Type B pancreatic cell (in vitro differentiated cells): ENCODE measurements at places on chromosomes 16 and 17. TPM values are rescaled to one million over a fixed set of nuclear protein-coding genes. Genes with fewer than 3 reads are reported as not detected.

GRCh38 chr17:78359321-78359996 is 418 bp downstream of the SOCS3 start:
- no peaks in the 10 kb centered on the region for H3K27me3 ChIP-seq
- peak overlapping the region; percentile 64 for H3K27ac ChIP-seq
- DNase-seq: no peak
- H3K36me3 ChIP-seq: peaks cover 4% of the 10 kb centered on the region

DNA sequence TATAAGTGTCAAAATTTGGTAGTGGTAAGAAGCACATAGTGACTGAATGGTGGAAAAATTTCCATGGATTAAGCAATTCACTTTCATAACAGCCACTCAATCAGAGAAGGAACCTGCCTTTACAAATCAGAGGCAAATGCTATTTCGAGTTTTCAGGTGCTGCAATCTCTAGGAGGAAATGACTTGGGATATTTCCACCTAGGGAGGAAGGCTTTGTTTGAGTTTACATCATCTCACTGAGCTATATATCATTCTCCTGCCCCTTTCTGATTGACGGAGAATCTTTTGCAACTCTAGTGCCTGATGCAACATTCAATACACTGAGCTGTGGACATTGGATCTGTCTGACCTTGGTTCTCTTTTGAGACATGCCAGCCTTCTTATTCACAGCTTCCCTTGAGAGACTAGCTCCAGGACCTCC is 26.3 kb downstream of the MARCHF10 start:
- no peak overlapping the region for H3K4me3 ChIP-seq
- no peaks in the 10 kb centered on the region for H3K36me3 ChIP-seq
- H3K27ac ChIP-seq: no peak overlapping the region
- peaks cover 11% of the 10 kb centered on the region for H3K27me3 ChIP-seq
- peaks cover 16% of the 10 kb centered on the region for H3K4me1 ChIP-seq

LHX1 gene
- total RNA-seq: 1.7 and 2.7 TPM in 2 replicates

GRCh38 chr16:66344533-66345145 is 21.9 kb upstream of the CDH5 start:
- no peak for DNase-seq
- H3K4me3 ChIP-seq: no peak overlapping the region
- H3K27me3 ChIP-seq: peaks cover 4% of the 10 kb centered on the region
- H3K36me3 ChIP-seq: no peaks in the 10 kb centered on the region
- H3K27ac ChIP-seq: no peak overlapping the region
- no peaks in the 10 kb centered on the region for H3K4me1 ChIP-seq

GRCh38 chr17:60664022-60664421 is 13.6 kb upstream of the BCAS3 start:
- peaks cover 11% of the 10 kb centered on the region for H3K36me3 ChIP-seq
- no peak for DNase-seq
- H3K4me3 ChIP-seq: no peak overlapping the region
- no peaks in the 10 kb centered on the region for H3K4me1 ChIP-seq

DNA sequence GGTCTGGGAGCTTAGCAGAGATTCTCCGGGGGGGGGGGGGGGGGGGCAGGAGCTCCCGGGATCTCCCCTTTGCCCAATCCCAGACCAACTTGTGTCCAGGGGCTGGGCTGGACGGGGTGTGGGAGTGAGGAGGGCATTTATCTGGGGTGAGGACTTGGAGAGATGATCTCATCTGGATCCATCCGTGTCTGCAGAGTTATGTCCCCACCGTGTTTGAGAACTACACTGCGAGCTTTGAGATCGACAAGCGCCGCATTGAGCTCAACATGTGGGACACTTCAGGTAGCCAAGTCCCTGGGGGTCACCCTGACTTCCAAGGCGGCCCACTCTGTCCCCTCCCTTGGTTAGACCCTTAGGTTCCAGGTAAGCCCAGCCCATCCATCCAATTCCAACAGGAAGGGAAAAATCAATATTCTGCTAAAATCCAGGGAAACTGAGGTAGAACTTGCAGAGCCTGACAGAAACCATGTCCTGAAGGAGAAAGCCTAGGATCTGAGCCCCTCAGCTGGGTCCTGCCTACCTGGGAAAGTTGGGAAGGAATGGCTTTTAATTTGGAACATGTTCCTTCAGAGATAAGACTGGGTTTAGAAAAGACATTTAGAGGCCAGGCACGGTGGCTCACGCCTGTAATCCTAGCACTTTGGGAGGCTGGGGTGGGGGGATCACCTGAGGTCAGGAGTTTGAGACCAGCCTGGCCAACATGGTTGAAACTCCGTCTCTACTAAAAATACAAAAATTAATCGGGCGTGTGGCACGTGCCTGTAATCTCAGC is 921 bp downstream of the RND2 start:
- peak overlapping the region; percentile 91 for H3K4me3 ChIP-seq
- peaks cover 12% of the 10 kb centered on the region for H3K4me1 ChIP-seq
- H3K27ac ChIP-seq: peak overlapping the region; percentile 70
- H3K27me3 ChIP-seq: peaks cover 4% of the 10 kb centered on the region
- H3K36me3 ChIP-seq: no peaks in the 10 kb centered on the region

GRCh38 chr17:81365148-81365600 is 30.1 kb upstream of the BAHCC1 start:
- H3K36me3 ChIP-seq: no peaks in the 10 kb centered on the region
- peaks cover 30% of the 10 kb centered on the region for H3K4me1 ChIP-seq
- H3K4me3 ChIP-seq: peak overlapping the region; percentile 59

SLC38A10 gene
- 85.0 and 118 TPM in 2 replicates for total RNA-seq

DNA sequence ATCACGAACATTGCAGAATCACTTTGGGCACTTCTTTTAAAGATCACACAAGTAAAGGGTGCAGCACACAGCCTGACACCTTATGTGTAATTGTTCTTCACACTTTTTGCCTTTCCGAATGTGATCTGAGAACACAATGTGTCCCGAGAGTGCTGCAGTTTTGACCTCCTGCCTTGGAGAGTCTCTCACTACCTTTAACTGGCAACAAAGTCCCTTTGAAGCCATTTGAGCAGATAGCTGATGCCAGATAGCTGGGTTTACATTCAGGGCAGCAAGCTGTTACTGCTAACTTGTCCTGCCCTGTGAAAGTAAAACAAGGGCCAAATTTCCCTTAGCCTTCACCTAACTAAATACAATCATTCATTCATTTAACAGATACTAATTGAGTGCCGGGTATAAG is 411.0 kb upstream of the DYNLRB2 start:
- no peak overlapping the region for H3K27ac ChIP-seq
- H3K27me3 ChIP-seq: no peaks in the 10 kb centered on the region
- H3K4me3 ChIP-seq: no peak overlapping the region
- H3K4me1 ChIP-seq: no peaks in the 10 kb centered on the region
- no peaks in the 10 kb centered on the region for H3K36me3 ChIP-seq

- H3K27me3 ChIP-seq: peaks cover 36% of the 10 kb centered on the region
- H3K4me1 ChIP-seq: peaks cover 3% of the 10 kb centered on the region
- H3K36me3 ChIP-seq: no peaks in the 10 kb centered on the region
- no peak overlapping the region for H3K4me3 ChIP-seq
- no peak overlapping the region for H3K27ac ChIP-seq
- DNase-seq: no peak
Observed at GRCh38 chr16:71311553-71312158, 22.5 kb upstream of the CMTR2 start.

DNA sequence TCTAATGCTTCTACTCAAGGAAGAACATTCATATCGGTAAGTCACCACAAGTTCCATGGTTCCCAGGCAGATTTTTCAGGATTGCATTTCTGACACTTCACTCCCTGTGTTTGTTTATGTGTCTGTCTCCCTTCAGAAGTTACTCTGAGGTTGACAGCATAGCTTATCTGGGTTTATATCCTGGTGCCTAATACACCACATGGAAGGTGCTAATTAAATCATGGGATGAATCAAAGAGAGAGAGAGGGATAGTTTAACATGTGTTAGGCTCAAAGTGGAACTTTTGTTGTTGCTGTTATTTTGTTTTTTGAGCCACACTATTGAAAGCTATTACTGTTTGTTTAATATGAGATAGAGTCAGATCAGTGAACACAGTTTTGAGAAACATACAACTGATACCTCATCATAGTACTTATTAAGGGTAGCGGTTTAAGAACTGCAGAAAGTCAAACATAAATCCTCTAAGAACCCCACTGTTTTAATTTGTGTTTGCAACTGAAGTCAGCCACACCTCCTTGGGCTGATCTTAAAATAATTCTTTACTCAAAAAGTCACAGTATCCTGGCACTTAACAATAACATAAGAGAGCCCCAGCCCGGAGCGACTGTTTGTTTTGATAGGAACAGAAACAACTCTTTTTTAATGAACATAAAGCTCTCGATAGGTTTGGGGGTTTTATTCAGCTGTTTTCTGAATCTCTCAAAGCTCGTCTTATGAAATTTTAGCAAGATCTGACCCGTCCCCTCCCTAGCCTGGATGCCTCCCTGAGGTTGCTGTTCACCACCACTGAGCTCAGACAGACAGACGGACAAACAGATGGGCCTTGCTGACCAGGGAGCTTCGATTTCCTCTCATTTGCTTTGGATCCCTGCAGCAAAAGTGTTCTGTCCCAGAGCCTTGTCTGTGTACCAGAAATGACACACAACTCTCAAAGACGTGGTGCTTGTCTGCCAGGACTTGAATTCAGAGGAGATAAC is 98.3 kb upstream of the MYOCD start:
- H3K27me3 ChIP-seq: peaks cover 25% of the 10 kb centered on the region
- DNase-seq: no peak
- no peak overlapping the region for H3K4me3 ChIP-seq
- H3K4me1 ChIP-seq: peaks cover 12% of the 10 kb centered on the region
- H3K36me3 ChIP-seq: no peaks in the 10 kb centered on the region

DNA sequence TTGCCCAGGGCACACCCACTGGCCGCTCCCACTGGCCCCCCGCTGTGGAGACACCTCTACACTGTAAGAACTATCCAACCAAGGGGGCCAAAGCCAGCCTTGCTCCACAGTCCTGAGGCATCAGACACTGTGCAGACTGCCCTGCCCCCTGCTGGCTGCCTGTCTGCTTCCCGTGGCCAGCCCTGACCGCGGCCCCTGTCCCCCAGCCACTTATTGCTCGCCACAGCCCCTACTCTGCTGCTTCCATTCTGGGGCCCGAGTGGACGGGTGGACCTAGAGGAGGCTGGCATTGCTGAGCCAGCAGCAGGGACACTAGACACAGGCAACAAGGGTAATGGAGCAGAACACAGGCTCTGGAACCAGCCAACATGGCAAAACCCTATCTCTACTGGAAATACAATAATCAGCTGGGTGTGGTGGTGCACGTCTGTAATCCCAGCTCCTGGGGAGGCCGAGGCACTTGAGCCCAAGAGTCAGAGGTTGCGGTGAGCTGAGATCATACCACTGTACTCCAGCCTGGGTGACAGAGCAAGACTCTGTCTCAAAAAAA is 19.7 kb upstream of the LRRC37A3 start:
- H3K4me3 ChIP-seq: no peak overlapping the region
- no peaks in the 10 kb centered on the region for H3K36me3 ChIP-seq
- H3K27ac ChIP-seq: peak overlapping the region; percentile 96
- DNase-seq: no peak
- no peaks in the 10 kb centered on the region for H3K27me3 ChIP-seq
- H3K4me1 ChIP-seq: no peaks in the 10 kb centered on the region

ABCC6 gene
- total RNA-seq: 5.9 and 10.4 TPM in 2 replicates

ACTG1 gene
- 3,089 and 3,451 TPM in 2 replicates for total RNA-seq

DNA sequence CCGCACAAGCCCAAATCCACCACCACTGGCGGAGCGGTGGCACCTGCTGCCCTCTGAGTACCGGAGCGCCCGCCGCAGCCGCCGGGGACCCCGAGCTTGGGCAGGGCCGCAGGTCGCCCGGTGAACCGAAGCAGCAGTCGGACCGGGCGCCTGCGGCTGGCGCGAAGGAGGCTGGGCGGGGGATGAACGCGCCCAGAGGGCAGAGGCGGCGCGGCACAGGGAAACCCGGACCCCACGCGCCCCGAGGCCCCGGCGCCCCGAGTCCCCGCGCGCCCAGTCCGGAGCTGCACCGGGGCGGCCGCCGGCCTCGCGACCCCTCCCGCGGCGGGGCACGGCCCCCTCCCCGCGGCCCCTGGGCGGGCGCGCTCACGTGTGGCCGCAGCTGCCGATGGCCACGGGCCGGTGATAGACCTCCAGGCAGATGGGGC is 393 bp downstream of the RNF166 start:
- no peaks in the 10 kb centered on the region for H3K27me3 ChIP-seq
- DNase-seq: no peak
- peaks cover 16% of the 10 kb centered on the region for H3K4me1 ChIP-seq

PSMB10 gene
- 51.9 and 68.8 TPM in 2 replicates for total RNA-seq

- no peak for DNase-seq
- H3K4me1 ChIP-seq: peaks cover 16% of the 10 kb centered on the region
- H3K4me3 ChIP-seq: no peak overlapping the region
- H3K27me3 ChIP-seq: no peaks in the 10 kb centered on the region
- no peak overlapping the region for H3K27ac ChIP-seq
- peaks cover 24% of the 10 kb centered on the region for H3K36me3 ChIP-seq
Observed at GRCh38 chr17:64183815-64184214, 53.9 kb upstream of the ERN1 start.

DNA sequence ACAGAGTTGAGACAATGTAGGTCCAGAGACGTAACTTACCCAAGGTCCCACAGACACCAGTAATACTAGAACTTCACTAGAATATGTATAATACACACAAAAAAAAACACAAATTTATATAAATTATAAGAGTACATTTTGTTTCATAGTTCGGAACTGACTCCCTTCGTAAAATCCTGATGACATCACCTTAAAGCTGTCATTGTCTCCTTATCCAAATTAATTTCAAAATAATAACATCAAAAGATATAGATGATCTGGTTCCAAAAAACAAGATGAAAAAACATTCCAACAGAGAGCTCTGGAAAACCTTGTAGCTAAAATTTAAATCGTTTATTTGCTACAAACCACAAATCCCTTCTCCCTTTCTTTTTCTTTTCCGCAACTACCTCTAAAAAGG is 10.0 kb downstream of the FBXL20 start:
- no peaks in the 10 kb centered on the region for H3K4me1 ChIP-seq
- H3K27ac ChIP-seq: no peak overlapping the region
- H3K4me3 ChIP-seq: no peak overlapping the region
- no peaks in the 10 kb centered on the region for H3K36me3 ChIP-seq
- no peak for DNase-seq
- H3K27me3 ChIP-seq: no peaks in the 10 kb centered on the region

DNA sequence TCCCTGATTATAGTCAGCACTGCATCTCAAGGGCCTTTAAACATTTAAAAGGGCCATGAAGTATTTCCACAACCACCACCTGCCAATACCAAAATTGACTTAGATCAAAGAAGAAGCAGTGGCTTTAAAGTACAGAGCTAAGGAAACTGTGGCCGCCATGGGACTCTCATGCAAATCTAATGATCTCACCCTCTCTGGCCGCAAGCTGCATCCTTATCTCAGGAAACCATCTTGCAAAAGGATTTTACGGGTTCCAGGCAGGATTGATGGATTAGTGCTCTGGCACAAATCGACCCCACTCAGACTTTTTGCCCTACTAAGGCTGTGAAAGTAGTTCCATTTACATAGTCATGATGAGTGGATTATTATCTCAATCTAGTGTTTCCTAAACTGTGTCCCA is 22.6 kb downstream of the CDRT4 start:
- peaks cover 27% of the 10 kb centered on the region for H3K4me1 ChIP-seq
- DNase-seq: no peak
- H3K27me3 ChIP-seq: no peaks in the 10 kb centered on the region
- H3K27ac ChIP-seq: no peak overlapping the region
- H3K4me3 ChIP-seq: no peak overlapping the region
- peaks cover 27% of the 10 kb centered on the region for H3K36me3 ChIP-seq

DNA sequence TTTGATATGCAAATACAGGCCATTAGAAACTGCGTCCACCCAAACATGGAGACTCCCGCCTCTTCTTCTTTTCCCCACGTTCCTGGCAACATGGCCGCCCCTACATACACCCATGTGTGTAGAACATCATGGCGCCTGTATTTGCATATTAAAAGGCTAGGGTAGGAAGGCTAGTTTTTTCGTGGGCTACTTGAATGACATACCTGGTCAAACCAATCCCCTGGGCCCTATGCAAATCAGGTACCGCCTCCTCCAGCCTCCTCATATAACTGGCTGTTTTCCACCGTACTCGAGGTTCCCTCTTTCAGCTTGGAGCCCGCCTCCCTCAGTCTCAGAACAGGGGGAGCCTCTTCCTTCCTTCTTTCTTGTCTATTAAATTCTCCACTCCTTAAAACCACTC is 840 bp upstream of the CD300LB start:
- DNase-seq: peak; percentile 32
- peaks cover 51% of the 10 kb centered on the region for H3K27me3 ChIP-seq
- no peak overlapping the region for H3K4me3 ChIP-seq
